ENCODE measurements at places on chromosomes 7 and 10. TPM values are rescaled to one million over a fixed set of nuclear protein-coding genes. Genes with fewer than 3 reads are reported as not detected.

The GATA3 gene
- 1.4 TPM for polyA plus RNA-seq

DNA sequence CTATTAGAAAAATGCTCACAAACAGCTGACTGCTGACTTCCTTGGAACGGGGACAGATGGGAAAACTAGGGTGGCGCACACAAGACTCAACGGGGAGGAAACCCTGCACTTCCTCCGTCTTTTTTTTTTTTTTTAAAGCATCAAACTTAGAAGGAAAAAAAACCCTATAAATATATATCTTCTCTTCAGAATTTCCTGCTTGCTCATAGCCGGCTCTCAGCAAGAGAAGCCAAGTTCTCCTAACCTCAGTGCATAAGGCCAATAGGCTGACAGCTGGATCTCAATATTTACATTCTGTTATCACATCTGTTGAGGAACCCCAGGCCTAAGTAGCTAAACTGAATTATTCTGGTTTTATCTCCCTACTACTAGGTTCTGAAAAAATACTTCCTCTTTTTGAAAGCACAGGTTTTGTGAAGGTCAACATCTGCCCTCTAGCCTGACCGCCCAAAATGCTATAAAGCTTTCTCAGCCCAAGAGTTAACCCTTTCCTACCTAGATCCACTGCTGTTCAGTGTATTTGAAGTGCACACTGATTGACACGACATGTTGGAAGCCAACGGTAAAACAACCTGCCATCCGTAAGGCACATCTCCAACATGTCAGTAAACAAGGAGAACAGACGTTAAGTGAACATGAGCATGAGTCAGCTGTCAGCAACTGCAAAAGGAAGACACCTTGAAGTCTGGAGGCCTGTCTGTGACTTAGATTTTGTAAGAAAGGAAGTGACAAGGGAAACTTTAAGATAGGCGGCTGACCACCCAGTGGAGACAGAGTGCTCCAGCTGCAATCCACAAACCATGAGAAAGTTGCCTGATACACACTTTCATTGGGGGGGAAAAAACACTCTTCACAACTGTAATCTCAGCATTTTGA lies 83.8 kb downstream of the EBLN1 start:
- peak; percentile 39 for DNase-seq

The CPA2 gene
- polyA plus RNA-seq, result 0.05 TPM

DNA sequence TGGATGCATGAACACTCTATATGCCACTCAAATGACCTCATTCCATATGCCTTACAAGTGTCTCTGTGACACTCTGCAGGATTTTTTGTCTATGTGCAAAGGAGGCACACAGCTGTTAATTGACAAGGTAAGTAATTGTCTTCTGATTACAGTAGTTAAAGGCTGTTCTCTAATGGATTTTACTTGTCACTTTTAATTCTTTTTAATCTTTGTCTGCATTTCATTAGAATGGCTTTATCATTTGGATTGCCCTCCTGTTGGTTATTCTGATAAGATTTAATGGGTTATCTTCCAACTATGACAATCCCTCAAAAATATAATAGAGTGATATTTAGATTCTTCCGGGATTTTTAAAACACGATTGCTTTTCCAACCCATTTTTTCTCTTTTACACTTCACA lies 290.0 kb upstream of the TEX47 start:
- no peak for DNase-seq

GRCh38 chr7:89145801-89146200 lies 350.3 kb upstream of the TEX47 start:
- no peak for DNase-seq

DNA sequence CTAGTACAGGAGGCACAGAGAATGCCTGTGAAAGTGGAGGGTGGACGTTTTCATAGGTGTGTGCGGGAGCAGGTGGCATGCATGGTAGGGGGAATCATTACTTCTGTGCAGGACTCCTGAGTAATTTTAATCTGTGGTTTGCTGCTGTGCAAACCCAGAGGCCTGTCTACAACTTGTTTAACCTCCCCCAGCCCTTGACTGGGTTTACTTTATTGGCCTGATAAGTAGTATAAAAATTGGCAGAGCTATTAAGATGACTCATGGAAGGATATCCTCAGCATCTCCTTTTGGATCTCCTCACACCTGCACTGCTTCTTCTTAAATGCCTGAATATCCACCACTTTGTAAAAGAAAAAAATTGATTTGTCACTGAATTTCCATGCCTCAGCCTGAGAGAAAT lies 104.8 kb downstream of the AUTS2 start:
- no peak for DNase-seq

- DNase-seq, result no peak
Observed at GRCh38 chr7:123494193-123494796, 40.1 kb downstream of the IQUB start.

GRCh38 chr7:32892521-32893206 lies 1.1 kb upstream of the KBTBD2 start:
- DNase-seq, result peak; percentile 79

The CAV1 gene
- 269 TPM for polyA plus RNA-seq

DNA sequence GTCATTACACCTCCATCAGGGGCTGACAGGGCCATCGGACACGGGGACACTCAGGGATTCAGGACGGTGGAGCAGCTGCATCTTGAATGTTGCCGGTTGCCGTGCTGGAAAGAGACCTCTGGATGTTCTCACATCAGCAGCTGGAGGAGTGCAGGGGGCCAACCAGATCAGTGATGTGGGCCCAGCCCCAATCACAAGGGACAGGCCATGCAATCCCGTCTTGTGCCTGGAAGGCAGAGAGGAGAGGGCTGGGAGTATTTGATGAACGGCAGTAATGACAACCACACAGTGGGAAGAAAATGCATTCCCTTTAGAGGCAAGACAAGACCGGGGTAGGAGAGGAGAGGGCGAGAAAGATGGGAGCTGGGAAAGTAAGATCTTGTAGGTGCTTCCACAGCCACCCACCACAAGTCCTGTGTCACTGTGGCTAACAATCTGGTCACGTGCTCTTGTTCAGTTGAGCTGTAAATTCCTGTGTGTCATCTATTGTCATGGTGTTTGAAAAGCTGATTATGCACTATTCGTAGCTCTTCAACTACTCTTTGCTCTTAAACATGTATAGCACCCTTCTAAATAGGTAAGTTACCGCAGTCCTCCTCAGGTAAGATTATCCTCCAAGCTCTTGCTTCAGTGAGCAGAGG lies 85.9 kb upstream of the LEP start:
- DNase-seq, result no peak

The MUC12 gene
- polyA plus RNA-seq, result 0.63 TPM

GRCh38 chr7:30472081-30472783 lies 6.4 kb downstream of the NOD1 start:
- DNase-seq, result no peak

All from right cardiac atrium (tissue), 5 donors.